ENCODE measurements at places on chromosomes 5 and 9.
A peak's percentile ranks its signal among the peaks of the same experiment; 100 is the strongest.

DNA sequence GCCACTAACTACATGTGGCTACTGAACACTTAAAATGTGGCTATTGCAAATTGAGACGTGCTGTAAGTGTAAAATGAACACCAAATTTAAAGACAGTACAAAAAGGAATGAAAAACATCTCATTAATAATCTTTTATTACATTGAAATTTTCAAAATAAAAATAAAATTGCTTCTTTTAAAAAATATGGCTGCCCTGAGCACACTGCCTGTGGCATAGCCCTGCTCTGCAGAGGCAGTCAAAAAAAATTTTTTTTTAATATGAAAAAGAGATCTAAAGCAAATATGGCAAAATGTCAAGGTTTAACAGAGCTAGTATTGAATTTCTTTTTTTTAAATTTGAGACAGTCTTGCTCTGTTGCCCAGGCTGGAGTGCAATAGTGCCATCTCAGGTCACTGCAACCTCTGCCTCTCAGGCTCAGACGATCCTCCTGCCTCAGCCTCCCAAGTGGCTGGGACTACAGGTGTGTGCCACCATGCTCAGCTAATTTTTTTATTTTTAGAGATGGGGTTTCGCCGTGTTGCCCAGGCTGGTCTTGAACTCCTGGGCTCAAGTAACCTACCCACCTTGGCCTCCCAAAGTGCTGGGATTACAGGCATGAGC lies 25.6 kb downstream of the CARNMT1 start:
- DNase-seq = no peak

- no peak for DNase-seq
Measured at GRCh38 chr5:162283609-162284008, 216.0 kb downstream of the GABRG2 start.

DNA sequence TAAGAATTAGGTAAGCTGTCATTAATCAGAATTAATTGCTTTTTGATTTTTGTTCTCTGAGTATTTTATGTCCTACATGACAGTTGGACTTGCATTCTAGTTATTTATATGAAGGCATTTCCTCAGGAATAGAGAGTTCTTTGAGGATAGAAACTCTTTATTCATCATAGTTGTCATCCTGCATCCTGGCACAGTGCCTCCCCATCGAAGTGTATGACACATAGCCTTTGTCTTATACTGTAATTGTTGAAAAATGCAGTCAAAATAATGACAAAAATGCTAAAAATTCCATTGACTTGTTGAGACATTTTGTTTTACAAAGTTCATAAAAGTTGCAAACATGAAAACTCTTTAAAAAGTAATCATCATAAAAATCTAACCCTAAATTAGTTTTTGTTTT lies 36.5 kb downstream of the CFAP95 start:
- no peak for DNase-seq

DNA sequence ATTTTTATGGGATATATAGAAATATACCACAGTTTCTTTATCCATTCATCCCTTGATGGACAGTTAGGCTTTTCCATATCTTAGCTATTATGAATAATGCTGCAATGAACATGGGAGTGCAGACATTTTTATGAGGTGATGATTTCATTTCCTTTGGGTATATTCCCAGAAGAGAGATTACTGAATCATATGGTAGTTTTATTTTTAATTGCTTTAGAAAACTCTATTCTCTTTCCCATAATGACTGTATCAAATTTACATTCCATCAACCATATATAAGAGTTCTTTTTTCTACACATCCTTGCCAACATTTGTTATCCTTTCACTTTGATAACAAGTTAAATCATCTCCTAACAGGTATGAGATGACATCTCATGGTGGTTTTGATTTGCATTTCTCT lies 821.6 kb downstream of the TLE1 start:
- DNase-seq = no peak

DNA sequence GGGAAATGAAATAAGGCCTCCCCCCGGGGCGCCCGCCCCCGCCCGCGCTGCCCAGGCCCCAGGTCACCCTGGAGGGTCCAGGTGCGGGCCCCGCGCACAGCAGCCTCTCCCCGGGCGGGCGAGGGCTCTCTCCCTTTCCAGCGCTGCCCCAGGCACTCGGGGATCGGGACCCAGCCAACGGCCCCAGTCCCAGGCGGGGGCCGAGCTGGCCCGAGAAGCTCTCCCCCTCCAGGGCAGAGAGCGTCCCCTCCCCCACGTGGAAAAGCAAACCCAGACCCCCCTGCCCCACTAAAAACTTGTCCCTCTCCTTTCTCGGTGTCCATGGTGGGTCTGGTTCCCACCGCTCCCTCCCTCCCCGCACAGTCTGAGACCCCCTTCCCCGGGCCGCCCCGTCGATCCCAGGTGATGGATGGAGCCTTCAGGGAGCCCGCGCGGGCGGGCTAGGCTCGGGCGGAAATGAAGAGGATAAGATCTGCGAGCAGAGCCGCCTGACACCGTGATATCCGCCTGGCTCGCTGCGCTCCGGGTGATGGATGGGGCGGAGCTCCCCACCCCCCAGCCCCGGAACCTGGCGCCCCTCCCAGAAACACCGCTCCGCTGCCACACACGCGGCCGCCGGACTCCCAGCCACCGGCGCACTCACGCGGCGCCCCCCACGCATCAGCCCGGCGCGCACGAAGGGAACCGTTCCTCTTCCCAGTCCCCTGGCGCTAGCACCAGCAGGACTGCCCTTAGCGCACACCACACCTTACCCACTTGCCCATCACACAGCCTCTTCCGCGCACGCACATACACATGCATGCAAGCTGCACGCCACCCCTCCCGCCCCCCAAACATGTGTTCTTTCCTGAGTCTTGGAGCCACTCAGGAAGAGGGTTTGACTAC lies 81.7 kb upstream of the ZBTB43 start:
- no peak for DNase-seq

GRCh38 chr5:168204165-168204564 lies 87.3 kb upstream of the WWC1 start:
- DNase-seq = no peak

- DNase-seq = no peak
Measured at GRCh38 chr9:75246949-75247348, 158.6 kb downstream of the OSTF1 start.

GRCh38 chr5:77010243-77010642 lies 20.0 kb upstream of the AGGF1 start:
- DNase-seq = no peak

GRCh38 chr5:175892015-175892800 lies 20.8 kb downstream of the CPLX2 start:
- DNase-seq = peak; percentile 86

DNA sequence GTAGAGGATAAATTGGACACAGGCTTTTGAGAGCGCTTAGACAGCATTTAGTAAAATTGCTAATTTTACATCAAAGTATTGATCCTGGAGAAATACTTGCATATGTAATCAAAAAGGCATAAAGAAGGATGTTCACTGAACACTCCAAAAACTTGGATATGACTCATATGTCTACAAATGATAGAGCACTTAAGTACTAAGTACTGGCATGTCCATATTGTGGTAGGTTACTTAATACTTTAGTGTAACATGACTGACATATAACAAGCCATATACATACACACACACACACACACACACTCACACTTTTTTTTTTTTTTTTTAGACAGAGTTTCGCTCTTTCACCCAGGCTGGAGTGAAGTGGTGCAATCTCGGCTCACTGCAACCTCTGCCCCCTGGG lies 361.9 kb downstream of the ARHGEF28 start:
- DNase-seq = no peak

- no peak for DNase-seq
Measured at GRCh38 chr9:113540466-113540865, 76.9 kb downstream of the RGS3 start.

DNA sequence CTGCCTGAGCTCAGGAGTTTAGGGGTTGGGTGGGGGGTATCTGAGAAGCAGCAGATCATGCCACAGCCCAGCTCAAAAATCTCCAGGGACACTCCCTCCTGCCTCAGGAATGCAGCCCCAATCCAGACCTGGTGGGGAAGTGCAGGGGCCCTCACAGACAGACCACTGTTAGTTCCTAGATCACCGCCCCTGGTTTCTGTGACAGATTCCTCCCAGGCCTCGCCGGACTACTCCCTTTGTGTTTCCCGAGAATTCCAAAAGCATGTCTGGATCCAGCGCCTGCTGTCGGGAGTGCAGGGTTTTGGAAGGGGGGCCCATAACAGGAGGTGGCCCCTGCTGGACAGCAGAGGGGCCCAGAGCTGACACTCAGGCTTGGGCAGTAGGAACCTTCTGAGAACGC lies 74.5 kb downstream of the CTSL start:
- DNase-seq = no peak

DNA sequence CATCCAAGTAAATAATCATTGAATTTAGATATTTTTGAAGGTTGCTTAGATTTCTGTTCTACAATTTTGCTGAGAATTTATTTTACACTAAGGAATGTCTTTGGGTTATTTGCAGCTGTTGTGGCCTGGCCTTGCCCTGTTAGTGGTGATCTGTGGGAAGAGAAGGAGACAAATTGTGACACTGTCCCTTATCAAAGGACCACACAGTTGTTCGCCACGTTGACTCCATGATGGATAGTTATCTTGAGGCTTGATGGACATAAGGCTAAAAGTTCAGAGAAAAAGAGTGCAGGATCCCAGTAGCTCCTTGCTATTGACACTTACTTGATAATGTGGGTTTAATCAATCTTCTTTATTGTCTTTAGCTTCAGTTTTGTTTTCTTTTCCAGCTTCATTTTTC lies 186.6 kb upstream of the MEF2C start:
- no peak for DNase-seq

DNA sequence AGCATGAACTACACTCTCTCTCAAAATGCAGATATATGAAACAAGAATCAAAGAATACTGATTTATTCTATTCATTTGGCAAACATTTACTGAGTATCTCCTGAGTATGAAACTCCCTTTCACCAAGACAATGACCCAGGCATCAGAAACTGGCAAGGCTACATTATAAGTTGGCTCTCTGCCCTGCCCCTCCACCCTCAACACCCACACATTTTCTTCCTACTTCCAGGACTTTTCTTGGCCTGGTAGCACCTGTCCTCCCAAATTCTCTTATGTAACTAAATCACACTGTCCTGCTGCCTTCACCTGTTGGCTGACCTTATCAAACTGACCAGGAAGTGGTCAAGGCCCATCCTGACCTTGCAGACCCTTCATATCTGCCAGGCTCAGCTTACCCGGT lies 3.5 kb downstream of the RASEF start:
- no peak for DNase-seq

GRCh38 chr5:146048994-146049703 lies 56.2 kb downstream of the PLAC8L1 start:
- peak; percentile 2 for DNase-seq

- no peak for DNase-seq
Measured at GRCh38 chr5:179219661-179220620, 125.3 kb downstream of the ADAMTS2 start.

DNA sequence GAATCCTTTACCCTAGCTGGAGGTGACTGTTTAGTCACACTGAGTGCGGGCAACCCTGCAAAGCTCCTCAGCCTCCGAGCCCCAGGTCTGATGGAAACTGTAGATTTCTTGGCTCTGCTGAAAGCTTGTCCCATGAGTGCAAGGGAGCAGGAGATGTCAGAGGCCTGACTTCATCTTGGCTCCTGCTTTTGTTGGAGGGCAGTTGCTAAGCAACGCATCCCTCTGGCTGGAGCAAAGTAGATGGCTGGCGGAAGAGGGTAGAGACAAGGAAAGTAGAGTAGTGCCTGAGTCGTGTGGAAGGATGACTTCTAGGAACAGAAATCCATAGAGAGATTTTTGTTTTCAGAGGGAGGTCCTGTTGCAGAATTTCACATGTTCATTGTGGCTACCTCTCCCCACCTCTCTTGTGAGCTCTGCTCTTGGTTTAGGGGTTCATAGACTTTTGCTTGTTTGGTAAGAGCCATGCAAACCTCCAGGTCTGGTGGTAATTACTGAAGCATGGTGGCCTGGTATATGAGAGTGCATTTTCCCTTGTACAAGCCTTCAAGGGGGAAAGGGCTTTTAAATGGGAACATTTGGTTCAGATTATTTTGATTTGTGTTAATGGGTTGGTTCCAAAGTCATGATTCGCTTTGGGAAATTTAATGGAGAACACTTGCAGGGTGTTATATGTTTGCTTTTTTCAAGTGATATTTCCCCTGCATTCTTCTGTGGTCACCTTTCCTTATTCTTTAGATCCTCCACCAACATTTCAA lies 71.5 kb downstream of the ARHGAP26 start:
- no peak for DNase-seq

DNA sequence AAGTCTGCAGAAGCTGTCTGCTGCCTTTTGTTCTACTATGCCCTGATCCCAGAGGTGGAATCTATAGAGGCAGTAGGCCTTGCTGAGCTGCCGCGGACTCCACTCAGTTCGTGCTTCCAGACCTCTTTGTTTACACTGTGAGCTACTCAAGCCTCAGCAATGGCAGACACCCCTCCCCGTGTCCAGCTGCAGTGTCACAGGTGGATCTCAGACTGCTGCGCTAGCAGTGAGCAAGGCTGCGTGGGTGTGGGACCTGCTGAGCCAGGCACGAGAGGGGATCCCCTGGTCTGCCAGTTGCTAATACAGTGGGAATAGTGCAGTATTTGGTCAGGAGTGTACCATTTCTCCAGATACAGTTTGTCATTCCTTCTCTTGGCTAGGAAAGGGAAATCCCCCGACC lies 99.6 kb downstream of the SLCO4C1 start:
- no peak for DNase-seq

DNA sequence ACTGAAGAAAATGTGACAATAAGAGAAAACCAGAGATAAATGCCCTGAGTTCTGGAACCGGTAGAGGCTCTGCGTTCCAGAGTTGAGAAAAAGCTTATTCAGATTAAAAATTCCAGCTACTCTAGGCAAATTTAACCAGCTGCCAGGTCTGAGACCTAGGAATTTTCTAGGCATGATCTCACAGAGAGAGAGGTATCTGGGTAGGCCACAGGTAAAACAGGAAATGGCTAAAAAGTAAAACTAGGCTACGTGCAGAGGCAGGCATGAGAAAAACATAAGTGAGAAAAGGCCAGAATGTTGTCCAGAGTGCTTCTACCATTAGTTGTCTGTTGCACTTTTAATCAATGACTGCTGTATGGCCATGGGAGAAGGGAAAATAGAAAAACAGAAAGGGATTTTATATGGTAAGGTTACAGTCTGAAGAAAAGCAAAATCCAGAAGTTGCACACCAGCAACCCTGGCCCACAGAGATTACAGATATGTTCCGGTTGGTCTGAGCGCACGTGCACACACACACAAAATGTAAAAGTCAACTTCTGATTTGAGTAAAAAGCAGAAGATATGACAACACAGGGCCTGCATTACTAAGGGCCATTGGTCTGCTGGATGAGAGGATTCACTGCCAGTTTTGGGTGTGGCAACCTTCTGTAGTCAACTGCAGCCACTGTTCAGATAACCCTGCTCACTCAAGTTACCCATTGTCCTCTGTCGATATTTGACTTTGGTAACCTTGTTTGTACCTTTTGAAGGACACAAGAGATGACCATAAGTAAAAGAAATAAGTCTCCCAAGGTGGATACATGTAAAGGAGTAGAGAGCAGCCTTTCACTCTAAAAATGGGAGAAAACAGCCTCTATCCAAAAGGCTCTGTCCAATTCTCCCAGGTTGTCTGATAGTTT lies 266.0 kb downstream of the DTWD2 start:
- no peak for DNase-seq

GRCh38 chr9:137083394-137084004 lies 3.3 kb upstream of the MAN1B1 start:
- DNase-seq = no peak
